ENCODE measurements at places on chromosomes 13 and 19.

DNA sequence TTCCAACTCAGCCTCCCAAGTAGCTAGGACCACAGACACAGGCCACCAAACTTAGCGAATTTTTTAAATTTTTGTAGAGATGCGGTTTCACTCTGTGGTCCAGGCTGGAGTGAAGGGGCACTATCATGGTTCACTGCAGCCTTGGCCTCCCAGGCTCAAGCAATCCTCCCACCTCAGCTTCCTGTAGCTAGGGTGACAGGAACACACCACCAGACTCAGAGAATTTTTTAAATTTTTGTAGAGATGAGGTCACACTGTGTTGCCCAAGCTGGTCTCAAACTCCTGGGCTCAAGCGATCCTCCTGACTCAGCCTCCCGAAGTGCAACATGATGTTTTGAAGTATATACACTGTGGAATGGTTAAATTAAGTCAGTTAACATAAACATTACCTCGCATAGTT, 263.6 kb downstream of the OXGR1 start:
- DNase-seq = no peak

DNA sequence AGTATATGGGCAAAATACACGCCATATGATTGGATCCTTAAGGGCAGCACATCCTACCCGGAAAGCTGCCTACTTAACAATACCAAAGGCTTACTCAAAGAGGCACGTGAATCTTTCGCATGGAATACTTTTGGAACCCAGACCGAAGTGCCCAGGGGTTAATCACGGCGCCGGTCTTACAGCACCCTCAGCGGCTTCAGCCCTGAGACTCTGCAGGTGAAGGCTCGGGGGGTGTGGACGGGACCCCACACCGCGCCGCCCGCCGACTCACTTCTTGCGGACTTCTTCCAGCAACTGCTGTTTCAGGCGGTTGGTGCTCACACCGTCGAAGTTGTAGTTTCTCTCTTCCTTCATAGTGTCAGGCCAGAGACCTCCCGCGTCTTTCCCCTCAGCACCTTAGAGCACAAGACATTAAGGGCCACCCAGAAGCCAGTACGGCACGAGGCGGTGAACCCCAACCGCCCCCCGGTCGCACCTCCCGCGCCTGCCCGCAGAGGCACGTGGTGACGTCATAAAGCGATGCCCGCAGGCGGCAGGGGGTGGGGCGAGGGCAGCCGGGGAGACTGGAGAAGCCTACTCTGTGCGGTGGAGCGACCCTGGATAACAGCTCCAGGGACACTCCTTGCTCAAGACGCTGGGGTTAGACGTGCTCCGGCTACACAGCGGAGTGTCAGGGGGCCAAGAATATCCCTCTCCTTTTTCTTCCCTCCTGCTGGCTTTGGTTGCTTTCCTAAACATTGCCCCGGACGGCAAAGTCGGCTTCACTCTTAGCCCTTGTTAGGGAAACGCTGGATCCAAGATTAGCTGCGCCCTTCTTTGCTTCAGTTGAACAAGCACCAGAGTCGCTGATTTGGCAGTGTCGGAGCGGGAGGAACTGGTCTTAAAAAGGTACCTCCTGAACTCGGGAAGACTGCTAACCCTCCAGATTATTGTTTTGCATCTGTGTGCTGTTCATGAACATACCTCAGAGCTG, at the start of gene CCDC169:
CCDC169 (minus strand) TSS at position 449 of the 973 bp plus-strand sequence; CDS start at position 354, 95 bp downstream.
- DNase-seq = peak; percentile 48

DNA sequence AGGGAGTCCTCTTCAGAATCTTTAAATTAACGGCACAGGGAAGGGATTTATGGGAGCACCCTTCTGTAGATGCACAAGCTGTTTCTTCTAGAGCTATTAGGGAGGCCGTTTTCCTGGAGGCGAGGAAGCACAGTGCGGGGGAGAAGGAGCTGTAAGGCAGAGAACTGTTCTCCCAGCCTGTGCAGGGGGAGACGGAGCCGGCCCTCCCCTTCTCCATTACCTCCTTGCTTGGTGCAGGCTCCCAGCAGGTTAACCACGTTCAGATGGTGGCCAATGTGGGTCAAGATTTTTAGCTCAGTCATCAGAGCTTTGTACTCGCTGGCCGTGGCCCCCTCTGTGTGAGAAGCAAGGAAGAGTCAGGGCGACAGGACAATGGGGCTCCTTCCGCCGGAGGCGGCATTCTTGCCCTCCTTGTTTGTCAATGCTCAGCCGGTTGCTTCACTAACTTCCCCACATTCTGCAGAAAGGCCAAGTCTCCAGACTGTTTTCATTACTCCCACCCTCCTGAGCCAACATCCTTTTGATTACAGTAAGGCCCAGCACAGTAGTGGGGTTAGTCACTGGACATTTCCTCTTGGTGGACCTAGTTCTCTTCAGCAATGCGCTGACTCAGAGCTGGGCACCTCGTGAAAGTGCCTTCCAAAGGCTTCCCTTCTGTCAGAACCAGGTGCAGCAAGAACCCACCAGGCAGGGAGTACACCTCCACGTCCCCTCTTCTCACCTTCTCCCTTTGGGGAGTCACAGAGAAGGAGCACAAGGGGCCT, 165.4 kb downstream of the FLT1 start:
- no peak for DNase-seq

DNA sequence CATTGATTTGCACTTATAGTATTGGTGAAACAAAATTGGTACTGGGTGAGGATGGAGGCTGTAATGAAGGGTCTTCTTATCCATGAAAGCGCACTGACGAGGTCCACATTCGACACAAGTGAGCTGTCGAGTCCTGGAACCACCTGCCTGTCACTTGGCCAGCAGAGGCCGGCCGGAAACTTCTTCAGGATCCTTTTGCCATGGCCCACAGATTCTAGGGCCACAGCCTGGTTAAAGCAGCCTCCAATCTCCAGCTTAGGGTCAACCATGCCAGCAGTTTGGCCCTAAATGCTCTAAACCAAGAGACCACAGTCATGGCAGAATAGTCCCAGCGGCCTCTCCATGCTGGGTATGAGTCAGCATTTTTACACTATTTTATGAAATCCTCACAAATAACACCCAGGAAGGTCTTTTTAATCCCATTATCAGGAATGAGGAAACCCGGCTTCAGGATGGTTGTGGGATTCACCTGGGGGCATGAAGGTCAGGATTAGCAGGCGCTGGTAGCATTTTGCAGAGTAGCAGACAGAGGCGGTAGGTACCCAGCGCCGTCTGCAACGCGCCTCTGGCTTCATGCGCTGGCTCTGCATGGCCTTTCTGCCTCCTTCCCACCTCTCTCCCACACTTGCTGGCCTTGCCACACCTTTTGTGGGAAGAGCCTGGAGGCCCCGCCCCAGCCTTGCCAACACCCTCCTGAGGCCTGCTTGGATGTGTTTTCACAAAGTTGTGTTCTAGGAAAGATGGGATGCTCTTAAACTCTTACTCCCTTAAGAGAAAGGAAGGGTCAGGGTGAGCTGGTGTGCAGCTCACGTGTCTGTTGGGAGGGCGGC, 15.2 kb downstream of the GAS6 start:
- no peak for DNase-seq

DNA sequence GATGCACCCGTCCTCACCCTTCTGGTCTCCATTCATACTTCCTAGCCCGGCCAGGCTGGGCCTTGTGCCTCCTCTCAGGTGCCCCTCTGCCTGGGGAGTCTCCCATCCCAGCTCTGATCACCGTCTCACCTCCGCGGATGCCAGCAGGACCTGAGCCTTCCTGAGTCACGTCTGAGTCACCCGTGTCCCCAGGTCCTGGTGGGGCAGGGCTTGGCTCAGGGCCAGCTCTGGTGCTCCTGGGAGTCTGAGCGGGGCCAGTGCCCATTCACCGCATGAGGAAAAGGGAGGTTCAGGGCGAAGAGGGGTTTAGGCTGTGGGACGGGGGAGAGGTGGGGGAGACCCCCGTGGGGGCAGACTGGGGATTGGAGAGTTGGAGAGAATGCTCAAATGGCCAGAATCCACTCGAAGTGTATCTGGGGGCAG, 593 bp downstream of the ATP8B3 start:
- DNase-seq = no peak

- no peak for DNase-seq
These were observed 706 bp downstream of the SERP2 start for GRCh38 chr13:44374348-44374712.

DNA sequence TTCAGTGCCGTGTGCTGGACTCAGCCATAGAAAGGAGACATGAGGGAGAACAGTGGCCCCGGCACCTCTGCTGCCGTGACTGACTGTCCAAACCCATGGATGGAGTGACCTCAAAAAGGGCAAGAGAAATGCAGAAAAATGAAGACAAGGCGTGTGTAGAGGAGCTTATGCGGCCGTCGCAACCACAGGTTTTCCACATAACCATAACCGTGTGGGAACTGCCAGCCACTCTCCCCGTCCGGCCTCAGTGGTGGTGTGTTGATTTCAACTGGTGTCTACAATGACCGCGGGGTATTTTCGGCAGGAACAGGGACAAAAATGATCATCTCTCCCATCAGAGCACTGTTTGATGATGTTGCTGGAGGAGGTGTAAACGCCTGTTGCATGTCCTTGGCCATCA, 42.9 kb upstream of the F7 start:
- no peak for DNase-seq

DNA sequence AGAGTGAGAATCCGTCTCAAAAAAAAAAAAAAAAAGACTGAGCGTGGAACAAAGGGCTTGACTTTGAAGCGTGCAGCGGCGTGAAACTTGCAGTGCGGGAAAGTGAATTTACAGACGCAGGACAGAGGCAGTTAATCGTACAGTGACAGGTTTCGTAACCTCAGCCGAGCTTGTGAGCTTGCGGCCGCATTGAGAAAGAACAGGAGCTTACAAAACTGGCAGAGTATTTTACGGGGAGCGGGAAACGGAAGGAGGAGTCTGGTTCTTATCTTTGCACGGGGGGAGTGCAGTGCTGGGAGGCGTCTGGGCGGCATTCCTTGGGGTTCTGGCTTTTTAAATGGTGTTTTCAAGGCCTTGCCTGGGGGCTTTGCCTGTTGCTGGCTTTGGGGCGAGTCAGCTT, 6.0 kb upstream of the BSG start:
- DNase-seq = no peak

- no peak for DNase-seq
These were observed 269.9 kb downstream of the DACH1 start for GRCh38 chr13:71597150-71597549.

DNA sequence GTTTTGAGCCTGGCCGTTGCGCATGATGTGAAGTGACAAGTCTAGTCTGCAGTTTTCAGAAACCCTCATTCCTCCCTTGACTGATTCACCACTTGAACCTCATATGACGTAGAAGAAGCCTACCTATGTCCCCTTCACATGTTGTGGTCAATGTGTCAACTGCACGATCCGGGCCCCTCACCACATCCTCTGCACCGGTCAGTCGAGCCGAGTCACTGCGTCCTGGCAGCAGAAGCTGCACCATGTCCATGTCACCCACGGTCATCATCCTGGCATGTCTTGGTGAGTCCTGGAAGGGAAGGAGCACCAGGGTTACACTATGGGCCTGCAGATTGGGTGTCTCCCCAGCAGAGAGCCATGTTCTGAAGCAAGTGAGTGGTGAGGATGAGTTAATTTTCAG, at the start of gene KIR2DL4:
KIR2DL4 (plus strand) TSS at position 201 of the 400 bp plus-strand sequence; CDS start at position 243, 42 bp downstream.
- no peak for DNase-seq

DNA sequence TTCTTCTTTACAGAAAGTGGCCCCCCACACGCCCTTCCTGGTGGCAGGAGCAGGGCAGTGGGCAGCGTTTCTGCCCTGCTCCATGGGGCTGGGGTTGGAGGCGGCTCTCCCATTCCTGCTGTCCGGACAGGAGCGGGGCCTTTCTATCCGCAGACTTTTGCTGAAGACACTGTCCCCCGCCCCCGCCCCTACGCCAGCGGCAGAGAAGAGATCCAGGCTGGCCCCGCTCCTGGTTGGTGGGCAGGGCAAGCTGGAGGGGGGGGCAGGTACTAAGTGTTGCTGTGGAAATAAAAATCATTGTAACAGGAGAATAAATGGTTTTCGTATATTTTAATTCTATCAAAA, 81.7 kb downstream of the ZNF429 start:
- no peak for DNase-seq

DNA sequence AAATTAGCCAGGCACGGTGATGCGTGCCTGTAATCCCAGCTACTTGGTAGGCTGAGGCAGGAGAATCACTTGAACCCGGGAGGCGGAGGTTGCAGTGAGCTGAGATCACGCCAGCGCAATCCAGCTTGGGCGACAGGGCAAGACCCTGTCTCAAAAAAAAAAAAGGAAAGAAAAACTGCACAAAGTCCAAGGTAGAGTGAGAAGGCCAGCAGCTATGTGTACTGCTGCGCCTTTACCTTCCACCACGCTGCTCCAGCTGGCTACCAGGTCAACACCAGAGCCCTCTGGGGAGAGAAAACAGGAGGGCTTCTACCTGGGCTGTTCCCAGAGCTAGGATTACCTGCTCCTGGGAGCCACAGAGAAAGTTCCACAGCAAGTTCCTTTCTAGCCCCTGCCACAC, 3.2 kb downstream of the ELL start:
- DNase-seq = no peak

- DNase-seq = no peak
These were observed 88.8 kb downstream of the LMO7 start for GRCh38 chr13:75724752-75725517.

- no peak for DNase-seq
These were observed 418.9 kb downstream of the KLF12 start for GRCh38 chr13:73715114-73715910.

- DNase-seq = no peak
These were observed 112.5 kb downstream of the COG6 start for GRCh38 chr13:39767791-39768517.

- DNase-seq = no peak
These were observed 9.5 kb upstream of the TSPAN16 start for GRCh38 chr19:11286312-11286974.

- no peak for DNase-seq
These were observed 15.6 kb downstream of the SPACA7 start for GRCh38 chr13:112391746-112392145.

GRCh38 chr19:45569619-45570421, 14.8 kb downstream of the OPA3 start:
- DNase-seq = peak; percentile 47

DNA sequence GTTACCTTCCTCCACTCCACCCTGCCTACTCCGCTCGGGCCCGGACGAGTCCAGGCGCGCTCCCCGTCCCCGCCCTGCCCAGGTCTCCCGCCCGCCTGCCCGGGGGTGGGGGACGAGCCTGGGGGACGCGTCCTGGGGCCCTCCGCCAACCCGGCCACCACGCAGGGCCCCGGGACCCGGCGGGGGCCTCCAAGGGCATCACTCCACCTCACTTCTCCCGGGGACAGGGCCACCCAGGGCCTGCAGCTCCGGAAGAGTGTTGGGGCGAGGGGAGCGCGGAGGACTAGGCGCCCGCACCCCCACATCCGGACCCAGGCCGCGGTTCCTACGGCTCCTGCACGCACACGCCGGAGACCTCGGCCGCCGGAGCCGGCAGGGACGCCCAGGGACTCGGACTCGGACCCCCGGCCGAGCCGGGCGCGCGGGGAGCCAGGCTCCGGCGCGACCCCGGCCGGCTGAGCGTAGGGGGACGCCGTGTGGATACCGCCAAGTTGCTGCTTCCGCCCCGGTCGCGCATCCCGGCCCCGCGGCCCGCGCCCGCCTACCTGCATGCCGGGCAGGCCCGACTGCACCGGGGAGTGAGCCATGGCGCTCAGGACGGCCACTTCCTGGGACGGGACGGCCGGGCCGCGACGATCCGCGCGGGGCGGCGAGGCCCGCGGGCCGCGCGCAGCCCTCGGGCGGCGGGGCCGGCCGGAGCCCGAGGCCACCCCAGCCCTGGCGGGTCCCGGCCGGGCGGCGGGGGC, 534 bp downstream of the STK24 start:
- DNase-seq = peak; percentile 57
